NCI-H510A treated with DMSO at 0.1 percent for 48 hours (cell line): ENCODE measurements at places on chromosomes 3 and 15.

- peak; percentile 5 for DNase-seq
Observed at GRCh38 chr3:136787349-136787748, 31.6 kb upstream of the SLC35G2 start.

DNA sequence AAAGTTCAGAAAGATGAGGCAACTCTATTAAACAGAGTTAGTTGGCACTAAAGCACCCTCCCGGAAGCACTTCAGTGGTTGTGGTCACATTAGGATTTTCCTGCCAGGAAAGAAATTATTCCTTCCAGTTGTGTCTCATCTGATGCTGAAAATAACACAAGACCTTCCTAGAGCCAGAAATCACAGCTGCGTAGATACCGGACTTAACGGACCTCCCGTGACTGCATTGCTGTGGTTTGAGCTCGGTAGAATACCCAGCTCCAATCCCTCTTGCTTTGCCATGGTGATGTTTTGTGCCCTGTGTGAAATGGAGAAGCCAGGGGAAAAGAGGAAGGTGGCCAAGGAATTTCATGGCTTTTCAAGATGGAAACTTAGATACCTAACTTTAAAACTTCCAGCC, 215.0 kb upstream of the IGF1R start:
- DNase-seq = no peak

DNA sequence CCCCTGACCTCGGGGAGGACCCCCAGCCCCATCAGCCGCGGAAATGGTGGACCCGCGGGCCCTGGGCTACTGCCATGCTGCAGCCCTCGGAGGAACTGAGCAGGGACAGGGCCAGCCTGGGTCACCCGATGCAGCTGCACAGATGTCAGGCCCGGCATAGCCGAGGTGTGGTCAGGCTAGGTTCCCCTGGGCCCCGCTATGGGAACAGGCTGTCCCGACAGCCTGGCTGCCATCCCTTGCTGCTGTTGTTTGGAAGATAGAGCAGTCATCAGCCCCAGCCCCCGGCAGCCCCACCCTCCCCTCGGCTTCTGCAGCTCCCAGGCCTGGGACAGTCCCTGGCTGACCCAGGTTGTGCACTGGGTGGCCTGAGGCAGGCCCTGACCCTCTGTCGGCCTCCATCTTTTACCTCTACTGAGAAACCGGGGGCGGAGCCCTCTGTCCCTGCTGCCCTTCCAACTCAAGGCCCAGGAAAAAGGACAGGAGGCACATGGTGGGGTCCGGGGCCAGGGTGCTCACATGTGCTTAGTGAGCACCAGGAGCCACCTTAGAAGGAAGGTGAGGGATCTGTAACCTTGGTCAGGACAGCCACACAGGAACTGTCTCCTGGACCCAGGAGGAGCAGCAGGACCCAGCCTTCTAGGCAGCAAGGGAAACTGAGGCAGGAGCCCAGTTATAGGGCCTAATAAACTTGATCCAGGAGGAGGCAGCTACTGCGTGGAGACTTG, 31.5 kb upstream of the FBLN2 start:
- DNase-seq = no peak

GRCh38 chr15:38021259-38021658, 86.8 kb downstream of the TMCO5A start:
- DNase-seq = no peak

DNA sequence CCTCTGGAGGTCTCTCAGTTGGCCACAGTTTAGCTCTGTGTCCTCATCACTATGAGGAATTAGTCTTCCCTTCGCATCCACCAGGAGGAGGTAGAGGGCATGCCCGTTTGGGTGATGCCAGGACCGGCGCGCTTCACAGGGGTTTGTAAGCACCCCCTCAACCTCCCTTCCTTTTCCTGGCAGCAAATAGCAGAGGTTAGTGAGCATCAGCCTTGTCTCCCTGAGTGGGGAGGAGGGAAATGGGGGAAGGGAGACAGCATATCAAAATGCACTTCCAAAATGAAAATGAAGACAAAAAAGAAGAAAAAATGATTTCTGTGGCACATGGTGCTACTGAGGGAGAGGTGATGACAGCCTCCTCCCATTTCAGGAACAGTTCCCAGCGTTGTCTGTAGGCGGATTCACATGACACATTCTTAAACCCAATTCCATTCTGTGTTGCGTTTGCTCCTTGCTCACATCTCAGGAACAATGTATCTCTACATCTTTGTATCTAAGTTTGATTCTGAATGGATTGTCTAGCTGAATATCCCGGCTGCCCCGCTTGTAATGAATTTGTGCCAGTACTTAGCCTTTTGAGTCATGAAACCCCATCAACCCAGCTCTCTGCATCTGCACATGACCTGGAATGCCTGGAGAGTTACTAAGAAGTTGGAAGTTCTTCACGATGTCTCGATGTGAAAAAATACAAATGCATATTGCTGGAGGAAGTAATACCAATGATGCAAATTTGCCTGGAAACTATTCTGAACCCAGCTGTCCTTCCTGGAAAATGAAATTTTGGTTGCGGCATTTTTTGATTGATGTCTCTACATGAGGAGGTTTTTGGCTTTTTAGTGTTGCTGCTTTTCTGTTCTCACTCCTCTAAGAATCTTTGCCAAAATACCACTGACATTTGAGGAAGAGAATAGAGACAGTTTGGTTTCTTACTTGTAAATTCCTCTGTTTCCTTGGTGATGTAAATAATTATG, 45.2 kb downstream of the TYRO3 start:
- DNase-seq = peak; percentile 53

- no peak for DNase-seq
Observed at GRCh38 chr15:82174471-82175235, 87.9 kb downstream of the EFL1 start.
